ENCODE measurements at places on chromosomes 11 and 22. TPM values are rescaled to one million over a fixed set of nuclear protein-coding genes. Genes with fewer than 3 reads are reported as not detected.

- no peak overlapping the region for H3K27ac ChIP-seq
- H3K4me1 ChIP-seq = no peaks in the 10 kb centered on the region
These were observed 134.4 kb upstream of the ZC3H12C start for GRCh38 chr11:109958821-109959166.

Gene OR52H1
- not detected for total RNA-seq

DNA sequence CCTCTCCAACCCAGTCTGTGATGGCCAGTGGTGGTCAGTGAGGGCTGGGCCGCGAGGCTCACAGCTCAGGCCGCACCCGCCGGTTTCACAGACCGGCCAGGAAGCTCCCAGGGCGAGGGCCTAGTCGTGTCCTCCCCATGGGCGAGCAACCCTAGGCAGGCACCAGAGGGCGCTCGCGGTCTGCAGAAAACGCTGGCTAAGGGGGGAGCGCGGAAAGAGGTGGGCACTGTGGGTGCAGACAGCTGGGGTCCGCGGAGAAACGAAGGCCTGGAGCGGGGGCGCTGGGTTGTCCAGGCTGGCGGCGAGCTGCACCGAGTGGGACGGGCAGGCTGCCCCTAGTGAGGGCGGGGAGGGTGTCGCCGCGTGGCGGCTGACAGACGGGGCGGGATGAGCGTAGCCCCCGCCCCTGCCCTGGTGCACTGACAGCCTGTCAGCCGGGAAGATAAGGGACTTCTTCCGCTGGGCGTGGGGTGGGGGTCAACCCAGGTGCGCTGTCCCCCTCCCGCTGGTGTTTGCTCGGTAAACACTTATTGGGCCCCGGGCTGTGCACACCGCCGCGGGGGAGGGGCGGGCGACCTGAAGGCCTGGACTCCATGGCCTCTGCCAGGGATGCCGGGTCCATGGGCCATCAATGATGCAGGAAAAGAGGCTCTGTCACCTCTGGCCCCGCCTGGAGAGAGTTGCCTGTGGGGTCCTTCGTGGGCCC, 7.5 kb downstream of the GP1BB start:
- H3K27me3 ChIP-seq = no peaks in the 10 kb centered on the region
- H3K4me1 ChIP-seq = no peaks in the 10 kb centered on the region
- no peak overlapping the region for H3K27ac ChIP-seq
- peak; percentile 81 for DNase-seq

GRCh38 chr11:129705933-129706332, 109.7 kb upstream of the TMEM45B start:
- no peak overlapping the region for H3K27ac ChIP-seq
- no peak overlapping the region for H3K4me3 ChIP-seq

DNA sequence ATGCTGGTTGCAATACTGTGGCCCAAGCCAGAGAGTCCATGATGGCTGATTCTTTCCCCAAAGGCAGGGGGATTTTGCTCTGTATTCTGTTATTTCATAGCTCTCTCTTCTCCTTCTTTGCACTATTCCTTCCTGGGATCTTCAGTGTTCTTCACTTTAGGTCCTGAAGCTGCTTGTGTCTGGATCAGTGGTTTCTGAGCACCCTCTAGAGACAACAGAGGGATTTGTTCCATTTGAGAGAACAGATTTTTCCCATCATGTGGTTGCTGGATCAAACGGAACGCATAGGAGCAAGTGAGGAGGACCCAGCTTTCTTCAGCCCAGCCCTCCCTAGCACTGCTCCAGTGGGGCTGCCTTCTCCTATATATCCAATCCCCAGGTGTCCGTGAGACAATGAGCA, 68.7 kb upstream of the SYN3 start:
- no peaks in the 10 kb centered on the region for H3K27me3 ChIP-seq
- no peak for DNase-seq
- no peaks in the 10 kb centered on the region for H3K4me1 ChIP-seq
- H3K36me3 ChIP-seq = no peaks in the 10 kb centered on the region
- no peak overlapping the region for H3K27ac ChIP-seq

Gene MS4A6E
- total RNA-seq = not detected

Gene CASP1
- 33.8 TPM for total RNA-seq

DNA sequence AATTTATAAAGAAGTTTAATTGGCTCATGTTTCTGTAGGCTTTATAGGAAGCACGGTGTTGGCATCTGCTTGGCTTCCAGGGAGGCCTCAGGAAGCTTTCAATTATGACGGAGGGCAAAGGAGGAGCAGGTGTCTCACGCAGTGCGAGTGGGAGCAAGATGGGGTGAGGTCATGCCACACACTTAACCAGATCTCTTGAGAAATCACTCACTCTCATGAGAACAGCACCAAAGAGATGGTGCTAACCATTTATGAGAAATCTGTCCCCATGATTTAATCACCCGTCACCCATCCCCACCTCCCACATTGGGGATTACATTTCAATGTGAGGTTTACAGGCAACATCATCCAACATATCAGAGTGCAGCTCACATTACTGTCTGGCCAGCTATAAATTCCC, 103.5 kb downstream of the ARHGAP8 start:
- H3K36me3 ChIP-seq = no peaks in the 10 kb centered on the region
- DNase-seq = no peak
- no peaks in the 10 kb centered on the region for H3K27me3 ChIP-seq

DNA sequence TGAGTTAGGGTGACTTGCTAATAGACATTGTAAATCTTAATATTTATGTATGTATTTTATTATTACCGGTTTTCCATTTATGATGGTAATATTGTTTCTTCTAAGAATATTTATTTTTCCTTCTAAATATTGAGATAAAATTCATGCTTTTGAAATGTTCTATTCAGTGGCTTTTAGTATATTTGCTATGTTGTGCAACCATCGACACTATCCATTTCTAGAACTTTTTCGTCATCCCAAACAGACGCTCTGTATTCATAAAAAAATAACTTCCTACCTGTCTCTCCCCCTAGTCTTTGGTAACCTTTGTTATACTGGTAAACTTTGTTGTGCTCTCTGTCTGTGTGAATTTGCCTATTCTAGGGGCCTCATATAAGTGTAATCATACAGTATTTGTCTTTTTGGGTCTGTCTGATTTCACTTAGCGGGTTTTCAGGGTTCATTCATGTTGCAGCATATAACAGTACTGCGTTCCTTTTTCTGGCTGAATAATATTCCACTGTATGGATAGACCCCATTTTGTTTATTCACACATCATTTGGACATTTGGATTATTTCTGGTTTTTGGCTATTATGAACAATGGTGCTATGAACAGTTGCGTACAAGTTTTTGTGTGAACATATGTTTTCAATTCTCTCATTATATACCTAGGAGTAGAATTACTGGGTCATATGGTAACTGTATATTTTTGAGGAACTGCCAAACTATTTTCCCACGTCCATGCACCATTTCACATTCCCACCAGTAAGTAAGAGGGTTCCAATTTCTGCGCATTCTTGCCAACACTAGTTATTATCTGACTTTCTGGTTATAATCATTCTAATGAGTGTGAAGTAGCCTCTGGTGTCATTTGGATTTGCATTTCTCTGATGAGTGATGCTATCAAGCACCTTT, 15.9 kb downstream of the NEAT1 start:
- DNase-seq = no peak
- no peak overlapping the region for H3K4me3 ChIP-seq
- no peak overlapping the region for H3K27ac ChIP-seq

DNA sequence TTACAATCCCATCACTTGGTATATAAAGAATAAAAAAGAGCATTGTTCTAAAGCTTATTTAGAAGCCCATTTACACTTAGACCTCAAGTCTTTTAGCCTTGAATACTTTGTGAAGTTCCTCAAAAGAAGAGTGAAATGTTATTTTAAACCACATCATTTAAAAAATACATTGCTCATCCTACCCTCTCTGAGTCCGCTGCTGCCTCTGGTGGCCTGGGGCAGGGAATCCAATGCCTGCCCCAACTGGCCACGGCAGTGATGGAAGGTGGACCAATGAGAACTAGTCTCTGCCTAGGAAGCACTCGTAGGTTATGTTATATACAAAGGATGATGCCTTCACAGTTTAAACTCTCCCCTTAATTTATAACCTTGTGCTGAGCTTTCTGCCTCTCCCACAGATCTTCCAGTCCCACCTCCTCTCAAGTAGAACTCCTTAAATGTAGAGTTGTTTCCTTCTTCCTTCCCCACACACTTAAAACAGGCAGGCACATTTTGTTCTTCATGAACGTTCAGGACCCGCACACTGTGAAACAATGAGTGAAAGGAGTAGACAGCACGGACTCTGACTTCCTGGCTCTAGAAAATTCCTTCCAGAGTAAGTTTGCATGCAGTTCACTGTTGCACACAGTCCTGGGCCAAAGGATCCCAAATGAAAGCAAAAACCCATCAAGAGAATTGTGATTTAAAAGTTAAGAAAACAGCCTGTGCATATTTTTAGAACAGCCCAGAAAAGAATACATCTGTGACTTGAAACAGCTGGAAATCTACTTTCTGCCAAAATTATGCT, 167.8 kb downstream of the RRAS2 start:
- H3K4me1 ChIP-seq = peaks cover 10% of the 10 kb centered on the region
- H3K27ac ChIP-seq = peak overlapping the region; percentile 86
- no peak overlapping the region for H3K4me3 ChIP-seq
- no peak for DNase-seq

- no peaks in the 10 kb centered on the region for H3K27me3 ChIP-seq
- H3K36me3 ChIP-seq = no peaks in the 10 kb centered on the region
- peak overlapping the region; percentile 81 for H3K27ac ChIP-seq
These were observed 74.0 kb upstream of the TCF20 start for GRCh38 chr22:42344361-42344905.

- H3K27me3 ChIP-seq = no peaks in the 10 kb centered on the region
- no peaks in the 10 kb centered on the region for H3K36me3 ChIP-seq
- DNase-seq = no peak
- H3K4me1 ChIP-seq = no peaks in the 10 kb centered on the region
These were observed 64.7 kb downstream of the MTNR1B start for GRCh38 chr11:93034031-93034722.
